ENCODE measurements at places on chromosomes 2 and 18.

DNA sequence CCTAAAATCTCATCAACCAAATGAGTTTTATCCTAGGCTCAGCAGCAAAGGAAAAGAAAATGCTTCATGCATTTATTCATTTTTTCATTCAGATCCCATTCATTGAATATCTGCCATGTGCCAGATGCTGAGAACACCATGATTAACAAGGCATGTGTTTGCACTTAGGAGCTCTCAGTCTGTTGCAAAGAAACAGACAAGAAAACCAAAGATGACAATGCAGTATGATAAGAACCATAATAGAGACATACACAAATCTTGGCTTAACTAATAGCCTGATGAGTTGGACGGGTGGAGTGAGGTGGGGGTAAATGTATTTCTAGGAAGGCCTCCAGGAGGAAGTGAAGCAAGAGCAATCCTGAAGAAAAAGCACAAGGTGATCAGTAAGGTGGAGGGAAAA lies 177.8 kb upstream of the SCN7A start:
- no peak for DNase-seq

GRCh38 chr2:204184226-204184625 lies 247.7 kb downstream of the ICOS start:
- DNase-seq, result no peak

DNA sequence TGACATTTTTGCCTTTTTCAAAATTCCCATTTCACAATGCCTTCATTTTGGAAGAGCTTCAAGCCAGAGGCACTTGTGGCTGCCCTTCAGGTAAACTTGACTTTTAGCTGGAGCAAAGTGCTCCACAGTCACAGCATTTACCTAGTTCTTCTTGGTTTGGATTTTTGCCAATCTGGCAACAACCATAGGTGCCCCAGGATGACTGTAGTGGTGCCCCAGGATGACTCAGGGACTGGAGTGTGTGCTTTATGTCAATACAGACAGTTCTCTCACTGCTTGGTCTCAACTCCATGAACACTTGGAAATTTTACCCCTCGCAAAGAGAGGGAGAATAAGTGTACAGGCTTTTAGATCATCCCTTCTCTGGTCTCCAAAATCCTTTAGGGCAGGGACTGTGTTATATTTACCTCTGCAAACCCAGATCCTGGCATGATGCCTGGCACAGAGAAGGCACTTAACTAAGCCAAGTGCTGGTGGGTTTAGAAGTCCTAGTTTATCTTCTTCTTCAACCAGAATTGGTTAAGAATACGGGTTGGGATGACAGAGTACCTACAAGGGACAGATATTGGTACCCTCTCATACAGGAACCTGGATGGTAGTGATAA lies 15.3 kb upstream of the PTPN4 start:
- DNase-seq, result peak; percentile 40

DNA sequence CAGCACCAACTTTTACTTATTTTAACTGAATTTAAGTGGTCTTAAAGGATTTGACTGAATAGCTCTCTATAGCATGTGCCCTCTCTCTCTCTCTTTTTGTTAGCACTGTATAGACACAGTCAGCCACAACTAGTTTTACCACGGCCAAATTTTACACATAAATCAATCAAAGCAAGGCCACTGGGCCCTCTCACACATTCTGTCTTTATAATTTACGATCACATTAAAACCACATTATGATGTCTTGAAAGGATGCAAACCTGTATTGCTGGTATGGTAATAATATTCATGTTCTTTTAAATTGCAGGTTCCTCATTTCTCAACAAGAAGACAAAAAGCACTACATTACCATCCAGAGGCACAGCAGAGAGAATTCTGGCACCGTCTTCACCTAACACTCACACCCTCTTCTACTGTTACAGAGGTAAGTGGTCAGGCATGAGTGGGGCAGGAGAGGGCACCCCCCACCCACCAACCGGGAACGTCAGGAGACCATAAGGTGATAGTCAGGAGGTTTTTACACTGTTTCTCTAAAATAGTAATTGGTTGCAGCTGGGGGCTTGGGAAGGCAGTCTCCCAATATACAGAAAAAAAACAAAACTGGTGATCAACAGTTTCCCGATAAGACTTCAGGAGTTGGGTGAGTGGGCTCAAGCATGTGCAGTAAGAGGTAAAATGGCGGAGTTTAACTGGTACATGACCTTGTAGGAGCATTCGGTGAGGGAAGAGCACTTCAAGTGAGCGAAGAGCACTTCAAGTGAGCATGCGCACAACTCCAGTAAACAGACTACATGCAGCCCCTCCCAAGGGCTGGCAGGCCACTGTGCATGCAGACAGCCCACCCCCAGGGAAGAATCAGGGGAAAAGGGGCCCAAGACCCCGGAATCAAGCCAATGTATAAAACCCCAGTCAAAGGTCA lies 296.7 kb downstream of the PIEZO2 start:
- DNase-seq, result no peak

- DNase-seq, result no peak
Measured at GRCh38 chr18:2569338-2570207, 1.7 kb downstream of the METTL4 start.

GRCh38 chr18:25737710-25738311 lies 352.6 kb downstream of the SS18 start:
- DNase-seq, result peak; percentile 99

- DNase-seq, result no peak
Measured at GRCh38 chr18:46406539-46406932, 250.5 kb downstream of the LOXHD1 start.

DNA sequence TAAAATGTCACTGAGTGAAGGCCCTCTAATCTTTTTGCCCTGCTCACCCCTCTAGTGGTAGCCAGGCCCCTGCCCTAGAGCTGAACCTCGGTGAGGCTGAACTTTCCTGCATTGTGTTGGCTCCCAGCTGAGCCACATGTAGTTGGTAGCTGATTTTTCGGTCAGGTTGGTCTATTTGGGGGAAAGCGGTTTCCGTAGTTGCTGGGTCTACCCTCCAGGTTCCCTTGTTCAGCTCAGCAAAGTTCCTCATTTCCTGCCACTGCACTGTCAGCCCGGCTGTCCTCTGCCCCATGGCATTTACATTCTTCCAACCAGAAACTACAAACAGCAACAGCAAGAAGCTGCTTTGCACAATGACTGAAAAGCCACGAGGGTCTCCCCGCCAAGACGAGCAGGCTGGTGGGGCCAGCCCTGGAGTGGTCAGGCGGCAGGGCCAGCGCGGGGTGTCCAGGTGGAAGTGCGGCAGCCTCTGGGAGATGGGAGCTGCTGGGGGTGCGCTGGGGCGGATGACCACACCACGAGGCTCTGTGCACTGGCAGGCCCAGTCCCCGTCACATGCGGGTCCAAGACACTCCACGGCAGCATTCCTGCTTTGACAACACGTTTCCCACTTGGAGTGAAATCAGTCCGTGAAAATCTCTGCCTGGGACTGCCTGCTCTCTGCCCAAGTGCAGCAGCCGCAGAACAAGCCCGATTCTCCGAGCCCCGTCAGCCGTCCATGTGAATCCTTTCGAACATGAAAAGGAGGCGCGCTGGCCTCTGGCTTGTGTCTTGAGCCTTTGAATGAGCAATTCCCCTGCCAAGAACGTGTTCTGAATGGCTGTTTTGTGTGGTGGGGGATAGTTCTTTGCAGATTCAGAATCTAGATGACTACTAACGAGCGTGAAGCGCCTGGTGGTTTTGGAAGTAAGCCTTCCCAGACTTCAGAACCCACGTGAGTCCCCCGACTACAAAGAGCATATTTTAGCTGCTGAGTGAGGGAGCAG lies 159.4 kb downstream of the ASB1 start:
- no peak for DNase-seq

- no peak for DNase-seq
Measured at GRCh38 chr2:38528008-38528442, 74.7 kb downstream of the HNRNPLL start.

GRCh38 chr2:101821059-101821805 lies 123.7 kb downstream of the MAP4K4 start:
- no peak for DNase-seq

- no peak for DNase-seq
Measured at GRCh38 chr2:200336980-200337615, 30.6 kb downstream of the SPATS2L start.

- DNase-seq, result no peak
Measured at GRCh38 chr18:53682796-53683195, 541.7 kb downstream of the MBD2 start.

DNA sequence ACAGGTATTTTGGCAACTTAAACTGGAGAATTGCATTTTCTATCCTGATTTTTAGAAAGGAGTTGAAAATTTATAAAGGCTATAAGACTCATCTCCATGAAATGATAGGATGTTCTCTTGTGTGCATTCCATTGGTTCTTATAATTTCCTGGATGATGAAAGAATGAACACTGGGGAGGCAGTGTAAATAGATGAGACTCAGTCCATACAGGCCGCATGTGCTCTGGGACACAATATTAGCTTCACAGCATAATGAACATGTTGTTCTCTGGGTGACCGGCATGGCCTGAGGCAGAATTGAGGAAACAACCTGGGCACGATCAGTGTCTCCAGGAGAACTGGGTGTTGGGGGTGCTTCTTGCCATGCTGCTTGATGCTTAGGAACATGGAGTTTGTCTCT lies 38.8 kb downstream of the AOX1 start:
- peak; percentile 83 for DNase-seq

- no peak for DNase-seq
Measured at GRCh38 chr2:238142382-238143205, 4.1 kb downstream of the KLHL30 start.

- DNase-seq, result no peak
Measured at GRCh38 chr2:9169349-9170107, 37.1 kb upstream of the ASAP2 start.

- DNase-seq, result peak; percentile 80
Measured at GRCh38 chr2:42342061-42342794, 18.8 kb downstream of the COX7A2L start.

GRCh38 chr2:69733342-69734034 lies 8.4 kb upstream of the ANXA4 start:
- no peak for DNase-seq

- DNase-seq, result no peak
Measured at GRCh38 chr2:27099334-27099955, 12.9 kb downstream of the KHK start.

GRCh38 chr2:120421830-120422175 lies 75.9 kb downstream of the INHBB start:
- no peak for DNase-seq

GRCh38 chr2:229715895-229716507 lies 1.6 kb upstream of the DNER start:
- DNase-seq, result no peak

- DNase-seq, result no peak
Measured at GRCh38 chr2:47221039-47221438, 65.9 kb upstream of the STPG4 start.

DNA sequence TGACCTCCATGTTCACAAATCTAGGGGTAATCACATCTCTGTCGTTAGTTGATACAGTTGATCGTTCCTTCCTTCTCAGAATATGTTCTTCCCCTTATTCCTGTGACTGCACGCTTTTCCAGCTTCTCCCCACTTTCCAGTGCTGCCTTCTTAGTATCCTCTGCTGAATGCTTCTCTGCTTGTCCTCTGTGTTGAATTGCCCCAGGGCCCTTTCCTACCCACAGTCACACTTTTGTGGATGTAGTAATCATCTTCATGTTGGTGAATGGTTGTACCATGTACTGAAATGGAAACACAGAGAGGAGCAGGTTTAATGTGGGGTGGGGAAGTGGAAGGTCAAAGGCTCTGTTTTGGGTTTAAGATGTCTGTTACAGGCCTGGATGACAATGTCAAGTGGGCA lies 47.2 kb downstream of the EML6 start:
- DNase-seq, result no peak

DNA sequence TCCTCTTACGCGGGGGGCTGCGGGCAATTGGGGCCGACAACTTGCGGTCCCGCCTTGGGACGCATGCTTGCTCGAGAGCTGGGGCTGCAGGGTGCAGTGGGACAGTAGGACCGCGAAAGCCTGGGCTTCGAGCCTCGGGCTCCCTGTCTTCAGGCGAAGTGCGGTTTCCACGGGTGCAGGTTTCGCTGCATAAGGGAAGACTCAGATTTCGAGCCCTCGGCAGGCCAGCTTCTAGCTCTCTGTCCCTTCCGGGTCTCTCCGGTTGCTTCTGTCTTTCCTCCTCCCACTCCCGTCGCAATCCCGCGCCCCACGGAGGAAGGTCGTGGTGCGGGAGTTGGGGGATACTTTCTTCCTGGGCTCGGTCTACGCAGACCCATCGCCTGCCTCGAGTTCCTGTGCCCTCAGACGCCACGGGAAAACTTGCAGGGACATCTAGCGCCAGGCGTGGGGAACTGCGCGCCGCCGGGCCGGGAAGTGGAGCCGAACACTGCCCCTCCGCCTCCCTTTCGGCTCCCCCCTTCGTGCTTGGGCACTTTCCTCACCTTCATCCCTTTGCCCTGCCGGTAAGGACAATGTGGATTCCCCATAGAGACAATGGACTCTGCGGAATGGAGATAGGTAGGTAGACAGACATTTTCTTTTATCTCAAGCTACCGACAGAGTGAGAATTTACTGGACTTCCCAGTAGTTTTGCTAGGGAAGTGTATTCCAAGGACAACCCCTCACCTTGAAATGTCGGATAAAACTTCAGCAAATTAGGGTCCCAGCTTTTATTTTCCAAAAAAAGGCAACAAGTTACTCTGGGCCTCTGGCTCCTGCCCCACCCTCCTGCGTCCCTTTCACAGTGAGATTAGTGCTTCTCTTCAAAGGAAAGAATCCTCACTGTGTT lies 4.2 kb upstream of the HOXD13 start:
- no peak for DNase-seq

DNA sequence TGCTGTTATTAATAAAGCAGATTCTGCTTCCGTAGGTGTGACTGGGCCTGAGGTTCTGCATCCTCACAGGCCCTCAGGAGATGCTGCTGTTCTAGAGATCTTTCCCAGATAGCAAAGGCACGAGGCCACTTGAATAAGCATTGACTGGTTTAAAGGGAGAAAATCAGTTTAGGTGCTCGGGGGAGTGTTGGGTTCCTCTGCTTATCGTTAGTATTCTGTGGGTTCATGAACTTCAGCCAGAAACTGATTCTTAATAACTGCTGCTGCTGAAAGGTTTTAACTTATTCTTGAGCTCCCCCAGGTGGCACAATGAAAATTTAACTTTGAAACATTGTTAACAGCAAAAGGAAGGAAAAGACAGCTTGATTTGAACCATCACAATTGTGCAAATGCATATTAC lies 56.9 kb downstream of the ITGA6 start:
- DNase-seq, result no peak

DNA sequence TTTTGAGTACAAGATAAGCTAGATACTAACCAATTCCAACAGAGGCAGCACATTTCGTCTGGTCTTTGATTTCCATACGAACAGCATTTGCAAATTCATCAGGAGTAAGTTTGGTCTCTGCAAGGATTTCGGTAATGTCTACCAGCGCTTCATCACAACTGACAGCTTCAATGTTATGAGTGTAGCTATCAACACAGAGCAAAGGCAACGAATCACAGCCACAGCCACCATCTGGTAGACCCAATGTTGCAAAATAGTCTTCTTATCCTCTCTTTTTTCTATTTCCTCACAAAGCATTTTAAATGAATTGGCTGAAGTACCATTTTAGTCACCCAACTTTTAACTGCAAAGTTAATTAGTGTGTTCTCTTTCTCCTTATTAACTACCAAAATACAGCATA lies 68.3 kb downstream of the REV1 start:
- DNase-seq, result no peak

GRCh38 chr2:25618676-25619075 lies 54.7 kb downstream of the DTNB start:
- peak; percentile 56 for DNase-seq

Data from skeletal muscle cell (primary cell).